HFFc6 (cell line): ENCODE measurements at places on chromosomes 4 and X. TPM values are rescaled to one million over a fixed set of nuclear protein-coding genes. Genes with fewer than 3 reads are reported as not detected.

GRCh38 chr4:141524116-141524515, 112.3 kb upstream of the IL15 start:
- H3K36me3 ChIP-seq = 0 out of 2 replicates have a peak, but pooled peaks cover 9% of the 10 kb centered on the region
- H3K4me1 ChIP-seq = peaks cover 27% of the 10 kb centered on the region
- peak; percentile 37 for DNase-seq
- peak overlapping the region; percentile 5 for H3K4me3 ChIP-seq
- H3K27ac ChIP-seq = peak overlapping the region; percentile 44

Gene TNIP2
- 29.2 and 32.0 TPM in 2 replicates for total RNA-seq

DNA sequence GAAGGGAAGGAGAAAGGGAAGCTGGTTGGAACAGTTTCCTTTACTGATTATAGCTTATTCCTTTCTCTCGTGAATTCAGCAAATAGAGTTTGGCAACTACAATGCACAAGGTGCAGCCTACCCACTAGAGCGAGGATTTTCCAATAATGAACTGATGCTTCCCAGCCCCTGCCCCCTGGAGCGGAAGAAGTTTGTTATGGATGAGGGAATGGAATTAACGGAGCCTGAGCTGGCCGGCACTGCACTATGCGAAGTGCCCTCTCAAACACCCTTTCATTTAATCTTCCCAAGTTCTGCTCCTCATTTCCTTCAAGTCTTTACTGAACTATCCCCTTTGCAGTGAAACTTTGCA, 42.5 kb upstream of the CBR4 start:
- no peaks in the 10 kb centered on the region; the same call in 1 of the 2 replicates for H3K27me3 ChIP-seq
- no peaks in the 10 kb centered on the region for H3K4me1 ChIP-seq
- no peak overlapping the region for H3K4me3 ChIP-seq
- DNase-seq = no peak
- H3K27ac ChIP-seq = no peak overlapping the region

DNA sequence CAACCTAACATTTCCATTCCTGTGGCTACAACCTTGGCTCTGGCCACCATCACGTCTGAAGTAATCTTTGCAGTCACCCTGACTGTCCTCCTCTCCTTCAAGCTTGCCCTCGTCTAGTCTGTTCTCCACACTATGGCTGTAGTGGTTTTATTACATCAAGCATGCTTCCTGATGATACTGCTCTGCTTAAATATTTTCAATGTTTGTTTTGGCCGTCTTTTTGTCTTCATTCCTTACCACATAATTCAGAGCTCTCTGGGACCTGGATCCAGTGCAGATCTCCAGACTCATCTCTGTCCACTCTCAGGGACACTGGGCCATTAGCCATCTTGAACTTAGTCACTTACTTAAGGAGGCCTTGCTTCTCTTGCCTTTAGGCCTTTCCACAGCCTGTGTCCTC, 27.7 kb upstream of the FREM3 start:
- no peak overlapping the region for H3K4me3 ChIP-seq
- H3K27me3 ChIP-seq = no peaks in the 10 kb centered on the region; the same call in 1 of the 2 replicates

Gene PAGE2
- total RNA-seq = not detected in 3 replicates

Gene GDPD2
- total RNA-seq = not detected in 3 replicates

- DNase-seq = no peak
- H3K36me3 ChIP-seq = no peaks in the 10 kb centered on the region
- H3K4me1 ChIP-seq = no peaks in the 10 kb centered on the region
- no peaks in the 10 kb centered on the region for H3K27me3 ChIP-seq
- H3K27ac ChIP-seq = no peak overlapping the region
Measured at GRCh38 chr4:23039818-23040217, 347.1 kb downstream of the GBA3 start.

Gene PF4V1
- not detected in 2 replicates for total RNA-seq

DNA sequence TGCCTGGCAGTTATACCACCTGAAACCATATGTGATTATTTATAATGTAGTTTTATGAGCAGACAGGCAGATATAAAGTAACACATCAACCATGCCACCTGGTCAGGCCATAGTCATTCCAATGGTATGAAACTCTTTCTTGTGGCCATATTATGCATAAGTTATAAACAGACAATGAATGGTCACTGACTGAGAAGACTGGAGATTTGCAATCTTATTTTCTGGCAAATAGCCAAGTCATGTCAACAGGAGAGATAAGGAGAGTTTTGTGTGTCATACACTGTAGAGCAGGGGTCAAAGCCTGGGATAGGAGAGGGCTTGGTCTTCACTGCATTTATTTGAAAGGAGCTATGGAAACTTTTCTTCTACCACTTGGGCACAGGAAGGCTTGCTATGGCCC, 29.5 kb downstream of the SORBS2 start:
- no peaks in the 10 kb centered on the region for H3K27me3 ChIP-seq
- H3K4me1 ChIP-seq = peaks cover 12% of the 10 kb centered on the region
- DNase-seq = no peak
- H3K27ac ChIP-seq = no peak overlapping the region

Gene GRXCR1
- not detected in 3 replicates for total RNA-seq

DNA sequence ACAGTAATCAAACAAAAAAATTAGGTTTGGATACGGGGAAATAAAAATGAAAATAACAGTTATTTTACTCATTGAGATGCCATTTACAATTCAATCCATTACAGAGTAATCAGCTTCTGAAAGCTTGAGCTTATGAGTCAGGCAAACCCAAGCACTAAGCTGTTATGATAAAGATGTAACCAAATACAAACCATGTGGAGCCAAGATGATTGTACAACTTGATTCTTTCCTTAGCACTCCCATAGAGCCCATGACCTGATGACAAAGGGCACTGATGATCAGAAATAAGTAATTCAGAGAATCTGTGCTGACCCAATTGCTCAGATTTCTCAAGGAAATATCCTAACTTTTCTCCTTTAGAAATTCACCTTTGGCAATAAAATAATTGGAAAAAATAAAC, 40.5 kb upstream of the PRKG2 start:
- no peaks in the 10 kb centered on the region for H3K4me1 ChIP-seq
- H3K27ac ChIP-seq = no peak overlapping the region
- no peak overlapping the region for H3K4me3 ChIP-seq
- no peak for DNase-seq
- no peaks in the 10 kb centered on the region for H3K27me3 ChIP-seq

DNA sequence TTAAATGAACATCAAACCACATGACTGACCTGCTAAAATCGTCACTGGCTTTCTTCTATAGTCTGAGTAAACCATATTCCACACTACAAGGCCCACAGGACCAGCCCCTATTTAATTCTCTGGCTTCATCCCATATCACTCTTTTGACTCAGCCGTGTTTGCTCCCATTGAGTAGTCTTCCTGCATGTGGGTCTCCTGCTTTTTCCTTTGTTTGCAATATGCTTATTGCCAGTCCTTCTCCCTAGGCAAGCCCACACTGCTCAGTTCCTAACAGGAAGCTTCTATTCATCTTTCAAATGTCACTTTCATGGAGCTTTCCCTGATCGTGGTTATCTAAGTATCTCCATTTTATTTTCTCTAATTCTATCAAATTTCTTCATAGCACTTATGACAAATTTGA, 329.6 kb downstream of the RAPGEF2 start:
- H3K27ac ChIP-seq = no peak overlapping the region
- H3K4me3 ChIP-seq = no peak overlapping the region
- H3K27me3 ChIP-seq = no peaks in the 10 kb centered on the region; the same call in 1 of the 2 replicates
- DNase-seq = no peak
- H3K4me1 ChIP-seq = peaks cover 30% of the 10 kb centered on the region

DNA sequence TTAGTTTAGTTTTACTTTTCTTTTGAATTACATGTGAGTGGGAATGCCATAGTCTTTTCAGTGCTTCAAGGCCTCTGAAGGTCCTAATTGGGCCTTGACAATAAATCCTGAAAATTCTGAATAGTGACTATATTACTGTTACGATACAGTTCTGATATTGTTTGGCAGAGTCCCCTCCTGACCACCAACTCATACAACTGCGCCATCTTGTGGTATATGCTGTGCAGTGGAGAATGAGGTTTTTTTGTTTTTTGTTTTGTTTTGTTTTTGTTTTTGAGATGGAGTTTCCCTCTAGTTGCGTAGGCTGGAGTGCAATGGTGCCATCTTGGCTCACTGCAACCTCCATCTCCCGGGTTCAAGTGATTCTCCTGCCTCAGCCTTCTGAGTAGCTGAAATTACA, 56.6 kb upstream of the CHRDL1 start:
- peaks cover 8% of the 10 kb centered on the region for H3K27me3 ChIP-seq
- H3K36me3 ChIP-seq = no peaks in the 10 kb centered on the region
- no peak overlapping the region for H3K4me3 ChIP-seq
- H3K4me1 ChIP-seq = peaks cover 10% of the 10 kb centered on the region

Gene COL4A6
- 0.10 to 0.15 TPM (median 0.12 TPM) in 3 replicates for total RNA-seq

DNA sequence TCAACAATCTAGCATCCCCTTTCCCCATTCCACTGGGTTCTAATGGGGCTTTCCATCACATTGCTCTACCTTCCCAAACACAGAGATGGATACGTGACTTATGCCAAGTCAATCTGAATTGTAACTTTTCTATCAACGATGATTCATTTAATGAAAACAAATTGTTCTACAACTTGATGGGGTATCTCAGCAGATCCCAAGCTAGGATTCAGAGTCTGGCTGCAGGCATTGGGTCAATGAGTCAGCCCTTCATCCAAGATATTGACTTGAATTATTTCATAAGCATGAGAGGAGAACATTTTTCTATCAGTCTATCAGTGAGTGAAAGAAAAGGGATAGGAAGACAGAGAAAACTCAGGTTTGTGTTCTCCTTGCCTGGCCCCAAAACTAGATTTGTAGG, 15.0 kb upstream of the HPGDS start:
- no peaks in the 10 kb centered on the region for H3K4me1 ChIP-seq
- H3K4me3 ChIP-seq = no peak overlapping the region
- DNase-seq = no peak
- no peaks in the 10 kb centered on the region for H3K36me3 ChIP-seq
- H3K27ac ChIP-seq = no peak overlapping the region

Gene RAI2
- not detected in 3 replicates for total RNA-seq

GRCh38 chrX:312621-313331, 5.8 kb downstream of the GTPBP6 start:
- H3K27ac ChIP-seq = no peak overlapping the region
- H3K36me3 ChIP-seq = peaks cover 20% of the 10 kb centered on the region
- no peaks in the 10 kb centered on the region for H3K4me1 ChIP-seq
- no peak overlapping the region for H3K4me3 ChIP-seq
- DNase-seq = no peak

- H3K4me3 ChIP-seq = no peak overlapping the region
- H3K4me1 ChIP-seq = no peaks in the 10 kb centered on the region
- H3K27ac ChIP-seq = no peak overlapping the region
- H3K27me3 ChIP-seq = peaks cover 1% of the 10 kb centered on the region; the same call in 1 of the 2 replicates
- H3K36me3 ChIP-seq = no peaks in the 10 kb centered on the region
Measured at GRCh38 chrX:128334821-128335220, 282.6 kb upstream of the ACTRT1 start.

Gene NXF2
- not detected in 3 replicates for total RNA-seq

DNA sequence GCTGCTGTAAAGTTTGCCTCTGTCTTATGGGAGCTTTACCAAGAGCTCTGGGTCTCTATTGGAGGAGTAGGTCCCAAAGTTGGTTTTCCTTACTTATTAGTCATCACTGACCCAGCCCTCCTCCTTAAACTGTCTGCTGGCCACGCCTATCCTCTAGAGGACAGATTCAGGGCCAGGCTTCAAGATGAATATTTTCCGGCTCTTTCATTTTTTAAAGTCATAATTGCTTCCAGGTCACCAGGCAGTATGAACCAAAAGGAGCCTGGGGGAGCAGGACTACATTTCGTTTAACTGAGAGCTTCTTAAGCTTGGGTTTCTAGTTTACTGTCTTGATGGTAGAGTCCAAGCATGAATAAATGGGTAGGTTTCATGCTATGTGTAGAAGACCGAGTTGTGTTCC, 13.7 kb downstream of the BCORL1 start:
- H3K27me3 ChIP-seq = no peaks in the 10 kb centered on the region; the same call in none of the 2 replicates
- H3K36me3 ChIP-seq = no peaks in the 10 kb centered on the region
- DNase-seq = peak; percentile 51
- peak overlapping the region; percentile 80 for H3K27ac ChIP-seq
- H3K4me1 ChIP-seq = peaks cover 11% of the 10 kb centered on the region
- peak overlapping the region; percentile 51; the same call in 1 of the 2 replicates for H3K4me3 ChIP-seq

Gene ADH7
- not detected in 2 replicates for total RNA-seq

DNA sequence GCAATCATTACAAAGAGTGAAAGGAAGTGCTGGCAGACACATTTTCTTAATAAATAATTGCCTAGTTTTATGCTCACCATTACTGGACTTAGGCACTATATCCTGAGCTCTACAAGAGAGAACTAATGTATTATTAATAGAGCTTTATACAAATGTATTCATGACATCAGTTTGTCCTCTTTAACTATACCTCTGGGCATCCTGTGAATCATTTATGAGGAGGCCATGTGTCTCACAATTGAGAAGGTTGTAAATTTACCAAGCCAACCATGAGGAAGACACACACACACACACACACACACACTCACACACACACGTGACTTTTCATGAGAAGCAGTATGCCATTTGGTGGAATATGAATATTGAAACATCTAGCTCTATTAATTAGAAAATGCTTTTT, 728.2 kb downstream of the ARAP2 start:
- no peak overlapping the region for H3K4me3 ChIP-seq
- H3K27me3 ChIP-seq = no peaks in the 10 kb centered on the region

- H3K27ac ChIP-seq = no peak overlapping the region
- no peak for DNase-seq
- no peak overlapping the region for H3K4me3 ChIP-seq
- no peaks in the 10 kb centered on the region for H3K27me3 ChIP-seq
- H3K4me1 ChIP-seq = peaks cover 36% of the 10 kb centered on the region
Measured at GRCh38 chrX:17529151-17529745, 154.2 kb downstream of the NHS start.

DNA sequence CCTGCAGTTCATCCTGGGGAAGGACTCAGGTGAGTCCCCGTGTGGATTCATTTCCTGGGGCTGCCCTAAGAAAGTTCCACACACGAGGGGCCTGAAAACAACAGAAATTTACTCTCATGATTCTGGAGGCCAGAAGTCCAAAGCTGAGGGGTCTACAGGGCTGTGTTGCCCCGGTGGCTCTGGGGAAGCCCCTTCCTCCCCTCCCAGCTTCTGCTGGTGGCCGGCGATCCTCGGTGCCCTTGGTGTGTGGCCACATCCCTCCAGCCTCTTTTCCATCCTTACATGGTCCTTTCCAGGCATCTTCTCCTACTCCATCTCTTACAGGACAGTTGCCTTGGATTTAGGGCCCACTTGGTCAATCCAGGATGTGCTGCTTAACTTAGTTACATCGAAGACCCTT, 15.1 kb downstream of the SH3BP2 start:
- no peak overlapping the region for H3K4me3 ChIP-seq
- H3K36me3 ChIP-seq = no peaks in the 10 kb centered on the region
- H3K27me3 ChIP-seq = peaks cover 4% of the 10 kb centered on the region
- peaks cover 13% of the 10 kb centered on the region for H3K4me1 ChIP-seq
- DNase-seq = no peak
- H3K27ac ChIP-seq = no peak overlapping the region

DNA sequence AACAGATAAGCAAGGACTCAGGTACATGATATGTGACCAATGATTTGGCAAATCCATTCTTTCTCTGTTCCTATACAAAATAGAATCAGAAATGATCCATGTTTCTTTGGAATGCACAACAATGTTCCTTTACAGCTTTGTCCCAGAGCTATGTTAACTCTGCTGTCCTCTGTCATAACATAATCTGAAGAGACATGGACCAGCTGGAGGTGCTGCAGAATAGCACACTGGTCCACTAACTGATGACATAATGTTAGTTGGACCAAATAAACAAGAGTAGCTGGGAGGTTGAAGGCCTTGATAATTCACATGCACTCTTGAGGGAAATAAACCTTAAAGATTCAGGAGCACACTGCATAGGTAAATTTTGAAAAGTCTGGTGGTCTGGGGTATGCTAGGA, 23.0 kb upstream of the DHX15 start:
- H3K4me1 ChIP-seq = peaks cover 6% of the 10 kb centered on the region
- no peak for DNase-seq
- H3K27me3 ChIP-seq = peaks cover 3% of the 10 kb centered on the region
- no peaks in the 10 kb centered on the region for H3K36me3 ChIP-seq
- H3K4me3 ChIP-seq = no peak overlapping the region

Gene NBDY
- total RNA-seq = 69.7 to 81.9 TPM (median 72.0 TPM) in 3 replicates
